ENCODE measurements at places on chromosomes 1 and 21.

GRCh38 chr1:50667272-50667671 lies 244.0 kb upstream of the DMRTA2 start:
- no peak for DNase-seq

GRCh38 chr1:183019139-183019740 lies 4.0 kb upstream of the LAMC1 start:
- DNase-seq, result no peak

GRCh38 chr1:170491291-170491690 lies 40.7 kb upstream of the GORAB start:
- DNase-seq, result no peak

DNA sequence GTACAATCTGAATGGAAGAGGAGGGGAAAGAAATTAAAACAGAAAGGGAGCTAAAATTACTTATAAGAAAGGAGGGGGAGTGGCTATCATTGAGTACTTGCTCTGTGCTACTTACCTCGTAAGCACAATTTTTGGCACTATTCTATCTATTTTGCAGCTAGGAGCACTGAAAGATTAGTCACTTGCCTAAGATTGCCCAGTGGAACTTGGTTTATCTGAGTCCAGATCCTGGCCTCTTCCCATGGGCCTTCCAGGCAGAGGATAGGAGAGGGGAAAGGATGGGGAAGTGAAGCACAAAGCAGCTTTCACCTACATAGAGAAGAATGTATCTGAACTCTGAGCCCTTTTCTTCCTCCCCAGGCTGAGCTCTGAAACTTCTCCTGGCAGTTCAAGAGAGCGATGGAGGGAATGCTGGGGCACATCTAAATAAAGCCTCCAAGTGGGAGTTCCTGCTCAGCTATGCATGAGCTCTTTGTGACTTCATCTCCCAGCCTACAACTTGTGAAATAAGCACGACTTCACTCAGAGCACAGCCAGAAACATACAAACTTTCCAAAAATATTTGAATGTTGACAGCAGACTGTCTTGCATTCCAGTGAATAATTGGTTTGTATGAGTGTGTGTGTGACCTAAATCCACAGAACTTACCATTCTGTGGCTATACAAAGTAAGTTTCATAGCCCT lies 29.4 kb downstream of the HMGB4 start:
- no peak for DNase-seq

DNA sequence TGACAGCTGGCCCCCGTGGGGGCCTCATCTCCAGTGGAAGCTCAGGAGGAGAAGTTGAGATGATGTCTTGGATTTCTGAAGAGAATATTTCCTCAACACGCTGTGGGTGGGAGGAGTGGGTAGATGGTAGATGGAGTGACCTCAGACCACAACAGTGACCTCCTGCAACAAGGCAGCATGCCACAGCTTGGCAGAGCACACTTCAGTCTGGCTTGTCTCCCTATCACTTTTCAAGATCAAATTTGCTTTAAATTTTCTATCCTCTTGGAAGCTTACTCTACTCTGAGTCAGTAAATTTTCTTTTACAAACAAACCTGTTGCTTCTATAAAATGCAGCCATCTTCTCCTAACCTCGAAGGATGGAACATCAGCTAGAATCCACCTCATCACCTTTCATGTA lies 59.7 kb downstream of the NTPCR start:
- no peak for DNase-seq

GRCh38 chr1:63624911-63625310 lies 31.7 kb downstream of the PGM1 start:
- DNase-seq, result no peak

GRCh38 chr1:75170981-75171380 lies 36.8 kb downstream of the LHX8 start:
- DNase-seq, result no peak

DNA sequence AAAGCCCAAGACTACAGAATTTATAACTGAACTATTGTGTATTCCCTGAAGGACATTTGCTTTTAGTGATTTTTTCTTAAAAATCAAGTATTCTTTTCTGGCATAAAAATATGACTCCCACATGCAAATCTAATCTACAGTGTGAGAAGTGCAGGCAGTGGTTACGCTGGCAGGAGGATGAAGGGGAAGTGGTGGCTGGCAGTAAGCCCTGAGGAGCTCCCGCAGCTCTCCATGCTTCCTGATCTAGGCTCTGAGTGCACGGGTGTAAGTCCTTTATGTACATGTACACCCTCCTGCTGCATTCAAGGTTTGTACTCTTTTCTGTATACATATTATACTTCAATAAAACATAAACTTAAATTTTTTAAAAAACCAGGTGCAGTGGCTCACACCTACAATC lies 67.5 kb upstream of the PRDX6 start:
- DNase-seq, result no peak

- no peak for DNase-seq
These were observed 28.3 kb downstream of the CD160 start for GRCh38 chr1:145747398-145748247.

GRCh38 chr1:94068999-94069918 lies 51.7 kb downstream of the ABCA4 start:
- DNase-seq, result peak; percentile 35
